ENCODE measurements at places on chromosomes 1 and 21.

DNA sequence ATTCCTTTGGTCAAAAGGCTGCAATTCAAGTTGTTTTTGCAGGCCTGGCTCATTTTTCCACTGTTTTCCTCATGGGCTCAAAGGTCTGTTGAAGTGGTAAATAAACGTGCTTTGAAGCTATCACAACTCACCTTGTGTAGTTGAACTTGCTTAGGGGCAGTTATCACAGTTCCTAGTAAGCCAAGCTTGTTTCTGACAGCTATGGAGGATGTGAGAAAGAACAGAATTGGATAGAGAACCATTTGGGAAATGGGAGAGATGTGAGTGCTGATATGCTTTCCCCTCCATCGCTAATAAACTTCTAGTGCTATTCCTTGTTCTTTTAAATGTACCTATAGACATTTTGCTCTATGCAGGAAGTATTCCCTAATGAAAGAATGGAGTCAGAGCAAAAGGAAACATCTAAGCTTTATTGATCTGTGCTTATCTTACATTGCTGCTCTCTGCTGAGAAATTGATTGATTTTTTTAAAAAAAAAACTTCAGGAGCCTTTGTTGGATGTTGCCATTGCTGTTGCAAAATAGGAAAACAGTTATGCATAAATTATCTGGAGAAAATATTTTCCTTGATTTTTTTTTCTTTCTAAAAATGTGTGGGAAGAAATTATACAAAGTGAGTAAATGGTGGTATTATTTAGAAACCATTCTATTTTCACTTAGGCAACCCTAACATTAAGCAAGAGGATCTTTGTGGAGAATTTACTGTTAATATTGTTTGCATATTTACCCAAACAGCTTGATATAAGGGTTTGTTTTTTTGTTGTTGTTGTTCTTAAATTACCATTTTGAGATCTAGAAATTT, 118.2 kb downstream of the MAGI3 start:
- no peak for DNase-seq

GRCh38 chr1:37633040-37633937, 1.4 kb downstream of the RSPO1 start:
- DNase-seq = no peak

DNA sequence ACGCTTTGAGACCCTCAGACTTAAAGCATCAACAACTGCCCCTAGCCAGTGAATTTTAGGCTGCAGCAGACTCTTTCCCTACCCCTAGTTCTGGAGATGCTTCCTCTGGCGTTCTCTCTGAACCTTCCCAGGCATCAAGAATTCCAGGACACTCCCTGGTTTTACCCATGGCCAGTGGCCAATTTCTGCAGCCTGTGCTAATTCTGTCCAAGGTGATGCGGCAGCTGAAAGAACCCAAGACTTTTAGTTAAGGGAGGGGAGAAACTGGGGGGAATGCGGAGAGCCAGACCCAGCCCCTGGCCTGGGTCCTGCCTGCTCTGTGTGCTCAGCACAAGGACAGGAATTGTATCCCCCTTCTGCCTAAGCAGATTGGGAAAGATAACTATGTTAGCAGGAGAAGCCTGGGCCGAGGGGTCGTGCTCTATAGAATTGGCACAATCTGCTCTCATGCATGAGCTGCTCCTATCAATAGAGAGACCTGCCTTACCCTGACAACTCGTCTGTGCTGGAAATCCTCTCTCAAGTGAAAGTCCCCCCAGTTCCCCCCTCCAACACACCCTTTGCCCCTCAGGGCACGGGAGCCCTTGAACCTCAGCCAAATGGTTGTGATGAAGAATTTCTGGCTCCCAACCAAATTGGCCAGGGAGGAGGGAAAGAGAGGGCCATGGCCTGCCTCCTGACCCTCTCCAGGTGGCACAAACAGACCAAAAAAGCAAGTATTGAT, 5.4 kb upstream of the GJA8 start:
- no peak for DNase-seq

DNA sequence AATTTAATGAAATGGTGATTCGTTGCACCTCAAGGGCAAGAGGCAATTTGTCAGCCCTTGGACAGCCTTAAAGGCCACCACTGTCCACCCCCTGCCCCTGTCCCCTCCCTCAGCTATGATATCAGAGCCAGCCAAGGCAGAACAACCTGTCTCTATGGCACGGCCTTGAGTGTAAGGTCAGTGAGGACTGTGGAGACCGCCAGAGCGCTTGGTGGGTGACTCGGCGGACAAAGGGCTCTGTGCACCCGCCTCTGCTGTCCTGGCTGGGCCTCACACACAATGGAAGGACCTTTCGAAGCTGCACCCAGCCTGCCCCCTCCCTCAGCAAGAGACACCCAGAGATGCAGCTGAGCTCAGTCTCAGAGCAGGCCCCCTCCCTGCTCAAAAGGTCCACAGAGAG, 50.6 kb downstream of the SDC3 start:
- DNase-seq = no peak

DNA sequence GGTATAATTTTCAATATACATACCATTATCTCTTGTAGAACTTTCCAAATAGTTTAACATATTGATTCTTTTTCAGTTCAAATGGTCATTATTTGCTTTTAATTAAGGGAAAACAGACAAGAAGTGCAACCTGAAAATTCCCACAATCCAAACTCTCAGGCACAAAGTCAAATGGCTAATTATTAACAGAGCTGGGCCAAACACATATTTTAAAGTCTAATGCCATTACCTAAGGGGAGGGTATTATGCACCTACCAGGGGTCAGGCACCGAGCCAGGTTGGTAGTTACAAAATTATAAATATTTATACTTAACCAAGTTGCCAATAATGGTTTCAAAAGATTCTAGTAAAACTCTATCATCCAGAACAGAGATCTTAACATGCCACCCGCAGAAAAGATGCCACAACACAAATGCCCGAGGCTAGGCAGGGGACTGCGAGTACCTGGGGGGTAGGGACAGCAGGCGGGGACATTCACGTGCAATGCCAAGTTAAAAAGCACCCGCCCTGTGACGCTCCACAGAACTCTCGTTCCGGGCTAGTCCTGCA, 15.0 kb downstream of the LBR start:
- DNase-seq = no peak

DNA sequence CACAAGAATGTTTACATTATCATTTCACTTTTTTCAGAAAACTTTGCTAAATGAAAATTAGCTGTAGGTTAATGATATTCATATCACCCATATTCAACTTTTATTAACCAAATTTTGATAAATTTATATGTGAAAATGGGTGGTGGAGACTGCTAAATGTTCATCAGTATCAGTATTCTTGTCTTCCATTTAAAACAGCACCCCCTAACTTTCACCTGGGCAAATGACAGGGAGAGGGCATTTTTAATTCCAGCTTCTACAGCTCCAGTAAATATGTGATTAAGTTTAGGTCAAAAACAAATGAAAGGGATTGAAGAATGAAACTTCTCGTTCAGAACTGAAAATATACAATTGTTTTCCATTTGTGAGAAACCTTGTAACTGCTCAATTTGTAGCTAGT, 722.2 kb downstream of the KCNT2 start:
- no peak for DNase-seq

All from suppressor macrophage treated with lipopolysaccharide for 1 hour (primary cell).